Heart right ventricle (tissue), 16 donors: ENCODE measurements at places on chromosomes 1 and 21. TPM values are rescaled to one million over a fixed set of nuclear protein-coding genes. Genes with fewer than 3 reads are reported as not detected.

The TIAM1 gene
- 1.6 TPM for polyA plus RNA-seq

The PPM1J gene
- polyA plus RNA-seq = 2.4 TPM

The C8A gene
- polyA plus RNA-seq = not detected

The LHX8 gene
- not detected for polyA plus RNA-seq

The MMP23B gene
- polyA plus RNA-seq = 113 TPM
